CD8-positive, alpha-beta T cell (primary cell): ENCODE measurements at places on chromosomes 7 and 10. TPM values are rescaled to one million over a fixed set of nuclear protein-coding genes. Genes with fewer than 3 reads are reported as not detected.

GRCh38 chr10:62297857-62298256 is 29.2 kb upstream of the RTKN2 start:
- DNase-seq, result no peak

DNA sequence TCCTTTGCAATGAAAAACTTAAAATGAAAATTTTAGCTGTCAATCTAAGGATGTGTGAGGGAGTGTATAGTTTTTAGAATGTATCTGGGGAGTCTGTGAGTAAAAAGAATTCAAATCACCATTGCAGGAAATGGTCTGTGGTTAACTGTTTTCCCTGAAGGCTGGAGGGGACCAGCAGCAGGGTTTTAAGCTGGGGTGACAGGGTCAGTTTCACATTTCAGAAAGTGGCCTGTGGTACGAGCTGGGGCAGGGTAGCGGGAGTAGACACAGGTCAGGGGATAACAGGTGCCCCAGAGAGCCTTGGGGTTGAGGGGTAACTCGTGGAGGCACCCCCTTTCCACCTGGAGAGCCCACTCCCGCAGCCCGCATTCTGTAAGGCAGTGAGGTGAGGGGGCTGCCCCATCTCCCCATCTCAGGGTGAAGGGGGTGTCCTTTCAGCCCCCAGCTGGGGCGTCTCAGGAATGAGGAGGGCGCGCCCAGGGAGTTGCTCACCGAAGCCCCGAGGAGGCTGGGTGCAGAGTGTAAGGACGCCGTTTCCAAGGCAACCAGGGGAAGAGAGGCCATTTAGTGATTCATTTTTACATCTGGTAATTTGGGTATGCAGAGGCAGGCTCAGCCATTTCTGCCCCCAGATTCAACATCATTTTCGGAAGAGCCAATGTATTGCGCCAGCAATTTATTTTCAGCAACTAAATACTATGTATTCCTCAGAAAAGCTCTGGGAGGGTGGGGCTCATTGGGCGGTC is 168.9 kb downstream of the SLIT1 start:
- DNase-seq, result no peak

The PTPRE gene
- total RNA-seq, result 72.0 TPM

DNA sequence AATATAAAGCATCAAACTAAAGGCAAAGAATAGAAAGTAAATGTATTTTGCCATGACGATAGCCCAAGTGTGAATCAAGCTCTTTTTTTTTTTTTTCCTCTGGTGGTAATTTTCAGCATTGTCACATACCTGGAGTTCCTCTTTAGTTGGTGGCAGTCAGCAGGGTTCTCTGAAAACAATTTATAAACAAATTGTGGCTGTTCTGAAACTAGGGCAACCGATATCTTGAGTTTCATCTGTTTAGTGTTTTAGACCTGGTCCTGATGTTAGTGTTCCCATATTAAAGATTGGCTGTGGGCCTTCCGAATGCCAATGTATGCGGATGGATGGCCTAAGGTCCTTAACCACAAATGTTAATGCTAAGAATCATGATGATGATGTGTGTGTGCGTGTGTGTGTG is 713.1 kb downstream of the GATA3 start:
- no peak for DNase-seq

The SLC18A3 gene
- total RNA-seq, result not detected

- DNase-seq, result no peak
Measured at GRCh38 chr10:26969145-26969926, 108.6 kb upstream of the ABI1 start.

The HMX3 gene
- total RNA-seq, result 0.35 TPM

DNA sequence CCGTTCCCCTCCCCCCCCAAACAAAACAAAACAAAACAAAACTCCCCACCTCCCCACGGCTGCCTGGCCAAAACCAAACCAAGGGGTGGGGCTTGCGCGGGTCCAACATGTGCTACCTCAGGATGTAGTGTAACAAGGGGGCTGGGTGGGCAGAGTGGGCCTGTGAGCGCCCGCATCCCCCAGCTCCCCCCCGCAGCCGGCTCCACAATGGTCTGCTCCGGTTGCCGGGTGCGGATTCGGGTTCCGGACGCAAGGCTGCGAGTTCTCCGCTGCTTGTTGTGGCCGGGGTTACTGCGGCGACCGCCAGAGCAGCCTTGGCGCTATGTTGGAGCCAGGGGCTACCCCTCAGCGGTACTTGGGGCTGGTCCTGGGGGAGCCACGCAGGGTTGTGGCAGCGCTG is 4.9 kb downstream of the C10orf143 start:
- DNase-seq, result no peak

DNA sequence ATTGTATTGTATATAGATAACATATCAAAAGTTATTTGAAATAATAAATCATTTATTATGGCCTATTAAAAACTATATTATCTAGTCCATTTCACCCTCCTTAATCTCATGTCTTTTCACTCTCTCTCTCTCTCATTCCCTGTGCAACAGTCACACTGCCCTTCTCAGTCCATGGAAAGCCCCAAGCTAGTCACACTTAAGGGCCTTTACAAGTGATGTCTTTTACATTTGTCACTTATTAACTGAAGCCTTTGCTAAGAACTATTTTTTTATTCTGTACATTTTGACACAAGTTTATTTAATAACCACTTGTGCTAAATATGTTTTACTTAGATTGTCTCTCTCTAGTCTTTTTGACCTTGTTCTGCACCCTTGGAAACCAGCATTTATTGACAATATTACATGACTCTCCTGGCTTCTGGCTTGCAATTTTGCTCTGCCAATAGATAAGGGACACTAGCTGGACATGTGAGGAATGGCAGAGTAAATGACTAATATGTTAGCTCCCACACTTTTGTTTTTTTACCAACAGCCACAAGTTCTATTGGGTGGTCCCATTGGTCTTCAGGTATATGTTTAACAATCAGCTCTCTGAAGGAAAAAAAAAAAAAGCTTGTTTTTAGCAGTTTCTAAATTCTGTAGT is 706.8 kb upstream of the POT1 start:
- no peak for DNase-seq

The TAS2R5 gene
- 0.31 TPM for total RNA-seq

DNA sequence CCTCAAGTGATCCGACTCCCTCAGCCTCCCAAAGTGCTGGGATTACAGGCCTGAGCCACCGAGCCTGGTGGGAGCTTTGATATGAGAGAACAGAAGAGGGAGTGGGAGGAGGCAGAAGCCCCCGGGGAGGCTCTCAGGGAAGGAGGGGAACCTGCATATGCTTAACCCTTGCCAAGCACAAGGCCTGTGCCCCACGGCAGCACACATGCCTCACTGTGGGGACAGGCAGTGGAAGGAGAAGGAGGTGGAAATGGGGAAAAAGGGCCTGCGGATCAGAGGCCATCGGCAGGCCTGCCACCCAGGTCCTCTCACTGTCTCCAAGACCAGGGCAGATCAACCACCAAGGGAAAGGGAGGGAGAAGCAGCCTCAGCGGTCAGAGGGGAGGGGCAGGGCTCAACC is 7.2 kb upstream of the GRID1 start:
- DNase-seq, result no peak

GRCh38 chr10:91144961-91145360 is 75.5 kb upstream of the PCGF5 start:
- DNase-seq, result no peak

DNA sequence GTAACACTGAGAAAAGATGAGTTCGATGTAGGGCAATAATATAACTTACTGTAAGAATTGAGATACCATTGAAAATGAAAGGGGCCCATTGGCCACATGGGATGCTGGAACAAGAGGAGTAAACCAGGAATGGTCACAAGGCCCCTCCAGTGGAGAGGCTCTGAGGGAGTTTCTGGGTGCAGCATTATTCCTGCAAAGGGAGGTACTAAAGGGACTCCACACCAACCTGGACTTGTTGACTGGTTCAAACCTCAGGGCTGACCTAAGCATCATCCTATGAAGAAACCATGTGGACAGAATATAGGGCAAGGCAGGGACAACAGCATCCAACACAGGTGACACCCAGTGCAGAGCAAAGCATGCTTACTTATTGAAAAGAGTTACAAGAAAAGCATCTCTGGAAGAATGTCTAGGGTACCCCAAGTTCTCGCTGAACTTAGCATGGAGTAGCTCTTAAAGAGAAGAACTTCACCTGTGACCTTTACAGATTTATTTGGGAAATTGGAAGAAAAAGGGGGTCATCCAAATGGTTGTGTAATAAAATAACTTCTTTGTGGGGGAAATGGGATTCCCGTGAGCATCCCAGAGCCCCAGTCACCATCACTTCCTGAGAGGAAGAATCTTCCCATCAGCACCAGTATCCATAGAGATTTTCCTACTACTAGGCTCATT is 34.7 kb downstream of the PRSS2 start:
- DNase-seq, result no peak

GRCh38 chr7:87032604-87033339 is 26.7 kb downstream of the ELAPOR2 start:
- no peak for DNase-seq

DNA sequence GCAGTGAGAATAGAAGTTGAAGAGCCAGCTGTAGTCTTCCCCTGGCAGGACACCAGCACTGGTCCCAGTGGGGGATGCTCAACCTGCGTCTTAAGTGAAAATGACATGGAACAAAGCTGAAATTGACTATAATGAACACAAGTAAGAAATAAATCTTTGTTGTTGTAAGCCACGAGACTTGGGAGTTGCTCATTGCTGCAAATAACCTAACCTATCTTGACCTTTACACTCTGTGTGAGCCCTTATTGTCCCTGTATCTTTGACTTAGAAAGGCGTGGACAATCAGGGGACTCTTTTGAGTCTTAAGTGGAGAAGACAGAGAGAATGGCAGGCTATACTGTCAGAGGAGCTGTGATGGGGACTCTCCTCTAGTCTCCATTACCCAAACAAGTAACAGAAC is 16.9 kb downstream of the ZC3HAV1L start:
- no peak for DNase-seq

DNA sequence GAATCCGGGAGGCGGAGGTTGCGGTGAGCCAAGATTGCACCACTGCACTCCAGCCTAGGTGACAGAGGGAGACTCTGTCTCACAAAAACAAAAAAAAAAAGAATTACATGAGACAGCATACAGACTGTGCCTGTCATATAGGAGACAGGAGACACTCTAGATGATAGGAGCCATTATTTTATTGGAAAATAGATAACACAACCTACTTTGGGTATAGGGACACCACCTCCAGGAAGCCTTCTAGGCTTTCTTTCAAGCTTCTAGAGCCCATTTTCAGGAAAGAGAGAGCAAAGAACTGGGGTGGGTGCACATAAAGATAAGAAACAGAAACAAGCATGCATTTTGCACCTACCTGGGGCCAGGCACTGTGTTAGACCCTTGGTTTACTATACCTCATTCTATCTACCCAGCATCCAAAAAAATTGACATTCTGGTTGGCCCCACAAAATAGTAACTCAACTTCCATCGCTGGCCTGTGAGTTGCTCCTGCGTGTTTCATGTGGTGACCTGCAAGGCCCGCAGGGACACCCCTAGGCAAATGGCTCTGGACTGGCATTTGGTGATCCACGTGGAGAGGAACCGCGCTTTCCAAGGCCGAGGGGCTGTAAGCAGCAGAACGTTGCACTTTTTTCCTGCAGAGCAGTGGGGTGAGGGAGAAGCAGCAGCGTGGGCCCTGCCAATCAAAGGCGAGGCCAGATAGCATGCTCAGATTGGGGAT is 57.1 kb upstream of the CACUL1 start:
- no peak for DNase-seq

The OR2A7 gene
- 2.6 TPM for total RNA-seq

- no peak for DNase-seq
Measured at GRCh38 chr7:10429511-10429910, 544.2 kb upstream of the PHF14 start.

The STEAP1B gene
- not detected for total RNA-seq

DNA sequence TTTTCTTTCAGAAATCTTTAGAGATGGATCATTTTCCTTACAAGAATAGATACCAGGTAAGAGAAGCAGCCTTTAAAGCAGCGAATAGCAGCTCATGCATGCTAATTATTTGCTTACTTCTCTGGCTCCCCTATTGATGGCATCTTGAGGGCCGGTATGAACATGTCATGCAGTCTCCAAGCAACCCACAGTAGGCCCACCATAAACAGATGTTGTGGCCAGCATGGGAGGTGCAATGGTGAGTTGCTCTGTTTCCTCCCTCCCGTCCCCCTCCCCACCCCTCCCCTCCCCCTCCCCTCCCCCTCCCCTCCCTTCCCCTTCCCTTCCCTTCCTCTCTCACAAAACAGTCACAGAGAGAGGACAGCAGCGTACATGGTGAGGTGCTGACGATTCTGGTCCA is 9.7 kb upstream of the ZNF273 start:
- no peak for DNase-seq

The NME8 gene
- total RNA-seq, result not detected

The TAS2R3 gene
- not detected for total RNA-seq

DNA sequence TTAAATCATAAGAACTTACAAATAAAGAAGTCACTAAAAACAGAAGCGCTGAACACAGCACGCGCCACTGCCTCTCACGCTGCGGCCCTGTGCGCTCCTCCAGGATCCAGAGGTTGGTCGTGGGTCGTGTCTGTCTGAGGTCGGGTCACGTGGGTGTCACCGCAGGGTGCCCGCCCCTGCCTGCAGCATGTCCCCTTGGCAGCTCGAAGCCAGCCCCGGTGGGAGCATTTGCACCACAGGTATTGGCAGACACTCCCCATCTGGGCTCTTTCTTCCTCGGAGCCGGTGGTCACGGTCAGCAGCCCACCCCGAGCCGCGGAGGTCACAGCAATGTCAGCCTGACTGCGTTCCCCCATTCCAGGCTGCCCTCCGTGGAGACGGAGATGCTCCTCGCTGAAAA is 88.6 kb downstream of the PDGFA start:
- DNase-seq, result no peak

GRCh38 chr10:53664282-53665019 is 891.9 kb upstream of the MBL2 start:
- DNase-seq, result no peak

DNA sequence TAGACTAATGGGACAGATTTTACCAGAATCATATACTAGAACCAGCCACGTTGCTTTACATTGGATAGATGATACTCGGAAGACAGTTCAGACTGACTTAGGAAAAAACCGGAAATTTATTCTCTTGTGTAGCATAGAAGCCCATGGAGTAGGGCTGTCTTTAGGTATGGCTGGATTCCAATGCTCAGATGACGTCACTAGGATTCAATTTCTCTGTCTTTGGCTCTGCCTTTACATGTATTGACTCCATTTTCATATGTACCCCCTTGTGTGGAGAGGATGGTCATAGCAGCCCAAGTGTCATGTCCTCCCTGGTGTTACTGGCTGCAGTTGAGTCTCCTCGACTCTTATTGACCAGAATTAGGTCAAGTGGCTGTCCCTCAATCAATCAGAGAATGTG is 39.2 kb upstream of the SMNDC1 start:
- no peak for DNase-seq
